ENCODE measurements at places on chromosomes 6 and 20.

DNA sequence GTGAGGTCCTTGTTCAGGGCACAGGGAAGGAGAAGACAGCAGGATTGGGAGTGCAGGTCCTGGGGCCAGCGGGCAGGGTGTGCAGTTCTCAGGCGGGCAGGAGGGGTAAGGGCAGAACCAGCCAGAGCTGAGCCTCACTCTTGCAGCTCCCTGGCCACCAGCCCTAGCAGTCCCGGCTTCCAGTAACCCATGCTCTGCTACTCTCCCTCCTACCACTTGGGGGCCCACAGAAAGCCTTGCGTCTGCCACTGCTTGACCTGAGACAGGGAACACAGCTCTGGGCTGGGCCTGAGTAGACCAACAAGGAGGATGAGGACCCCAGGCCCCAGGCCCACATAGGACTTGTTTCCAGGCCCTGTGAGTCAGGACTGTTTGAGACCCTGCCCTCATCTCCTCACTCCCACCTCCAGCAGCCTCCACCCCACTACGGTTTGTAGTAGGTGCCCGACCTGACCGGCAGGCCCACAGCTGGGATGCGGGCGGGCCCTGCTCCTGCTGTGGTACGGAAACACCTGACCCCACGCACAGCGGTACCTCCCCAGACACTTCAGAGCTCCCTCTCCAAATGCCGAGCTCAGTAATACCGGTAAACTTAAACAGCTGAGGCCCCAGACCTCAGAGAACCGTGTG lies 39.2 kb downstream of the KCNK5 start:
- no peak for DNase-seq

GRCh38 chr6:51648236-51648635 lies 439.2 kb downstream of the PKHD1 start:
- DNase-seq = no peak

DNA sequence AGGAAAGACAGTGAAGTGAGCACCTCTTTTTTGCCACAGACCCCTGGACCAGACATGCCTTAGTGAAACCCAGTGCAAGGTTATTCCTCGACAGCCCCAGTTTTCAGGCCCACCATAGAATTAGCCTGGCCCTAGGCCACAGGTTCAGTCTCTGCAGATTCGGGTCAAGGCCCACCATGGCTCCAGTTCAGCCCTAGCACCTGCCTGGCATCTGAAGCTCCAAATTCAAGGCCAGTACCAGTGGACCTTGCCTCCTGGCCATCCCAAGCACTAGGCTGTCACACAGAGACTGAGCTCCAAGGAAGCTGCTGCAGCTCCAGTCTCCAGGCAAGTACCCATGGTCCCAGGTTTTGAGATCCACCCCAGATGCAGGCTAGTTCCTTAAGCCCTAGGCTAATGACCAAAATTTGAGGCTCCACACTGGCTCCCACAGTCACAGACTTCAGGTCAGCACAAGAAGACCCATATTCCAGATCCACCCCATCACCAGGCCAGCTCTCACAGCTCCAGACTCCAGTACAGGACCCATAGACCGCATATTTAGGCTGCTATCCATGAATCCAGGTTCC lies 877.5 kb upstream of the ADGRB3 start:
- no peak for DNase-seq

DNA sequence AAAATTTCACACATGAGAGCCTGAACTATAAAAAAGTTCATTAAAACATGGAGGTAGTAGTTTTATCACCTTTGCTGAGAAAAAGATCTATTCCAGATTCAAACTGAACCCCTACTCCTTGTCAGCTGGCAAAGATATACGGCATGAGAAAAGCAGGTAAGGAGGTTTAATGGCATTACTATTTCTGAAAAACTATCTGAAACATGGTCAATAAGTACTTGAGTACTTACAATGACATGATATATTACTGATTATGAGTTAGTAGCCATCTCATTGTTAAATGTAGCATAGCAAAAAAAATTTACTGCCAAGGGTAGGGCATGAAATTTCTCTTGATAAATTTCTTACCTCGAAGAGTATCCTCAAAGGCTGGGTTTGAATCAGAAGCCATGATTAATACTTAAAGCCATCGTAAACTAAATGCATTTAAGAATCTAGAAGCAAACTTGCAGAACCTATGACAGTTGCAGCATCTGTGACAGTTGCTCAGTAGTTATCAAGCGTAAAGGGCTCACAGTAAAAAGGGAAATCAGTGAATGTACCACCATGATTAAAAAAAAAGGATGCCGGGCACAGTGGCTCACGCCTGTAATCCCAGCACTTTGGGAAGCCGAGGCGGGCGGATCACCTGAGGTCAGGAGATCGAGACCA lies 8.7 kb downstream of the SLC17A5 start:
- DNase-seq = no peak

DNA sequence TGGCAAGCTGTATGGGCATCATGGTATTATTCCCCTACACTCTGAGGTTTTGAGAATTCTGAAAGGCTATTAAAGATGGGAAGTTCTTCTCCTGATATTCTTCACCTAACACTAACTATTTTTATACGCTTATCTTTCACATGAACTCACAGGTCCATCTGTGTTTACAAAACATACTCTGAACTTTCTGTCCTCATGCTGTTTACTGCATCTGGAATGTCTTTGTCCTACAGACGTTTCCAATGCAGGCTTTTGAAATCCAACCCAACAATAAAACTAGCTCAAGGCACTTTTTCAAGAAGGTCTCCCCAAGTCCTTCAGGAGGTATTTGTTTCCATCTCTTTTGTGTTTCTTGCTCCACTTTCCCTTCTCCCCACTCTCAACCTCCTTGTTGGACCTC lies 60.5 kb upstream of the MLIP start:
- DNase-seq = no peak

DNA sequence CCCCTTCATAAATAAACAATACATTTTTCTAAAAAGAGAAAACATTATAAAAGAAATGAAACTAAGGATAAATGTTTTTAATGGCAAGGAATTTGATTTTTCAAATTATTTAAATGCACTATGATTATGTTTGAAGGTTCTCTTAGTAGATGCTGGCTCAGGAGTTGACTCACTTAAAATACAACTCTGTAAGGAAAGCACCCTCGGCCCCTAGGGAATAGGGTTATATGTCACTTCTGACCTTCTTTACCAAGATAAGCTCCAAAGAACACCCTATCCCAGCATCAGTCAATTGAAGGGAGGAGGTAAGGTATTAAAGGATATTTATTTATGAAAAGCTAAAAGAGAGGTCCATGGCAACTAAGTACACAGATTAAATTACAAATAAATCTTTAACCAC lies 6.8 kb downstream of the SNAP91 start:
- no peak for DNase-seq

- no peak for DNase-seq
Measured at GRCh38 chr20:32727683-32728082, 15.6 kb downstream of the COMMD7 start.

GRCh38 chr20:49310705-49311104 lies 32.8 kb upstream of the ZNFX1 start:
- DNase-seq = no peak

- no peak for DNase-seq
Measured at GRCh38 chr20:45187693-45188092, 13.0 kb downstream of the PI3 start.

DNA sequence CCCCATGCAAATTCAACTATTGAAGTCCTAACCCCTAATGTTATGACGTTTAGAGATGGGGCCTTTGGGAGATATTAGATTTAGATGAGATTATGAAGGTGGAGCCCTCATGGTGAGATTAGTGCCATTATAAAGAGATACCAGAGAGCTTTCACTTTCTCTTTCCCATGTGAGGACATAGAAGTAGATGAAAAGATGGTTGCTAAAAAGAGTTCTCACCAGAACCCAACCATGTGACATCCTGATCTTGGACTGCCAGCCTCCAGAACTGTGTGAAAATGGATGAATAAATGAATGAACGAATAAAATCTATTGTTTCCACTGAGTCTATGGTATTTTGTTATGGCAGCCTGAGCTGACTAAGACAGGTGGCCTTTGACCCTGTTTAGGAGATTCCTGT lies 50.6 kb upstream of the FBXO30 start:
- DNase-seq = no peak

DNA sequence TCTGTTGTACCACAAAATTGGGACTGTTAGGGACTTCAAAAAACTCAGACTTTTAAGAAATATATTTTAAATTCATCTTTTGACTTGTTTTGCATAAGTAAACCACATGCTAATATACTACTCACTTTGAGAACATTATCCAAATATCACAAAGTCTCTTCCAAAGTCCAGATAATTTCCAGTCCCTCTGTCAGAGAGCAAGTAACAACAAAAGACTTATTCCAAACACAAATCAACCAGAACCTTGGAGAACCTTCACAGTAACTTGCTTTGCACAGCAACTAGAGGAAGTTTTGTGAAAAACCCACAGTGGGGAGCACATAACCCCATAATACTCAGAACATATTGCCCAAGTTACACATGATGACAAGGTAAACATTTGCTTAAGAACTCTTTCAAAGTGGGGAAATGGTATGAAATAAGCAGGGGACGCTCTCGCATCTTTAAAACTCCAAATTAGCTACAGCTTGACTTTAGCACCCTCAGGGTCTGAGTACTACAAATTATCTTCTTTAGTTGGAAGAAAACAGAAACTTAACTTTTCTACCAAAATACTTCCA lies 37.8 kb downstream of the CENPW start:
- DNase-seq = no peak
